ENCODE measurements at places on chromosomes 3 and 15. TPM values are rescaled to one million over a fixed set of nuclear protein-coding genes. Genes with fewer than 3 reads are reported as not detected.
A peak's percentile ranks its signal among the peaks of the same experiment; 100 is the strongest.

GRCh38 chr3:30142946-30143345 is 463.5 kb upstream of the TGFBR2 start:
- H3K4me1 ChIP-seq: peaks cover 4% of the 10 kb centered on the region
- no peaks in the 10 kb centered on the region for H3K36me3 ChIP-seq
- no peak overlapping the region for H3K4me3 ChIP-seq
- H3K27ac ChIP-seq: no peak overlapping the region
- DNase-seq: no peak

DNA sequence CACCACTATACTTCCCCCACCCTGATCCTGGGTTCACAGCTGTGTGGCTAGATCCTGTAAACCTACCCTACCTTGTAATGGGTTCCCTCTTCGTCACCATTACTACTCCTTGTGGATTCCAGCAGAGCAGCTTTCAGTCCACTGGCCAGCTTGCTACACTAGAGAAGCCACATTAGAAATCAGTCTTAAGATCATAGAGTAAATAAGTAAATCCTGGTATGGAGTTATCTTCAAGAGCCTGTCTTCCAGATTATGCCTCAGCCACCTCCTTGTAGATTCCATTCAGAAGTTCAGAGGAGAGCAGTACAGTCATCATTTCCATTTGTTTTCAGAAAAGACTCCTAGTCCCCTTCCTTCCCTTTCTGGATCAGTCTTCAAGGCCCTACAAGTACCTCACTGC is 123.7 kb downstream of the ALDH1A2 start:
- peaks cover 13% of the 10 kb centered on the region for H3K27me3 ChIP-seq
- DNase-seq: no peak
- no peaks in the 10 kb centered on the region for H3K36me3 ChIP-seq
- no peak overlapping the region for H3K27ac ChIP-seq
- H3K4me3 ChIP-seq: no peak overlapping the region

DNA sequence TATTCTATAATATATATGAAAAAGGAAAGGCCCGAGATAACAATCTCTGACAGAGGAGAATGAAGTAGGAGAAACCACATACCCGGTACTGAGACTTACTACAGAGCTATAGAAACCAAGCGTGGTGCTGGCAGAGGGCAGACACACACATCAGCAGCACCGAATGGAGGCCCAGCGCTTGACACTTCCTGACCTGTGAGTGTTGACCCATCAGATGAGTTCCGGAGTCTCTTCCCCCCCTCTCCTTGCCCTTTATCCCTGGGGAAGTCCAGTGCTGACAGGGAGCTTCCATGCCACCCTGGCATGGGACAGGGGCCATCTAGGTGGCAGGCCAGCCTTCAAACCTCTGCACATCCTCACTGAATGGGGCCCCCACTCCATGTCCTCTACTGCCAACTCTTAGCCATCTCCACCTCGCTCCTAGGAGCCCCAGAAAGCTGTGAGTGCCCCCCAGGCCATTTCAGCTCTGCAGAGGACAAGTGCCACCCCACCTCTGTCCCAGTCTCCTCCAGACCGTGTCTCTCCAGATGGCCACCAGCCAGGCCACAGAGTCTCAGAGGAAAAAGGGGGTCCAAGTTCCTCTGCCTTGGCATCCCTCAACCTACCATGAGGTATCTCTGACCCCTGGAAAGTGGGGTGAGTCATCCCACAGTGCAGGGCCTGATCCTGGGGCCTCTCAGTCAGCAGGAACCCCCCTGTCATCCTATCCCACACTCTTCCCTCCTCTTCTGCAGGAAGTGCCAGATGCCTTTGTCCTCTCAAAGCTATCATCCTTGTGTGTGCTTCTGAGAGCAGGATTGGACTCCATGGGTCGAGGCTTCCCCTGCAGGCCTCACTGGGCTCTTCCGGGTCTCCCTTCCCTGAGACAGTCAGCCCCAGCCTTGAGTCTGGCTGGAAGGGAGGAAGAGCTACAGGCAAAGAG is 116.5 kb upstream of the ALDH1A3 start:
- H3K4me1 ChIP-seq: peaks cover 18% of the 10 kb centered on the region
- no peak overlapping the region for H3K4me3 ChIP-seq
- H3K27ac ChIP-seq: no peak overlapping the region

CTXN2 gene
- 0.38 TPM for total RNA-seq

LRRC34 gene
- total RNA-seq: 6.6 TPM

DNA sequence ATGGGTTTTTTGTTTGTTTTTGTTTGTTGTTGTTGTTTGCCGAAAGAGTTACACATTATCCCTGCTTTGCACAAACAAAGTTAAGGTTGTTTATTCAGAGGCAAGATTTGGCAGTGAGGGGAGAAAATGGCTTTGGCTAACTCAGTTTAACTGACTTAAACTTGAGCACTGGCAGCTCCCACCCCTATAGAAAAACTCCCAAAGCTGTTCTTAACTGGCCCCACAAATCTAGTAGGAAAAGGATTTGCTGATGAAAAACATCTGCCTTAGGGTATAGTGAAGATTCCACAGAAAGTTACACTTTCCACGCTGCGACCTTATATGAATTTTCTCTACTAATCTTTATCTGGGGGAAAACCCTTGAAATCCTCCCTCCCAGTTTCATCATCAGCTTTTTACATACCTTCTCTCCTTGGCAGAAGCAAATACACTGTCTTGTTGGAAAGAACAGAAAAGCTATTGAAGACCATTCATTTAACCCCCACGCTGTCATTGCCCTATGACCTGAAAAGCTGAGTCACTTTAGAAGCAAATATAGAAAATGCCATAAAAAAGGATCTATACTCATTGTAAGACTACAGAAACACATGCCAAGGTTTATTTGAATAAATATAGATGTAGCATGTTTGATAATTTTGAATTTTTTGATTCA is 551.7 kb downstream of the NR2F2 start:
- no peak for DNase-seq
- H3K4me3 ChIP-seq: no peak overlapping the region
- no peaks in the 10 kb centered on the region for H3K36me3 ChIP-seq
- peaks cover 31% of the 10 kb centered on the region for H3K27me3 ChIP-seq

DNA sequence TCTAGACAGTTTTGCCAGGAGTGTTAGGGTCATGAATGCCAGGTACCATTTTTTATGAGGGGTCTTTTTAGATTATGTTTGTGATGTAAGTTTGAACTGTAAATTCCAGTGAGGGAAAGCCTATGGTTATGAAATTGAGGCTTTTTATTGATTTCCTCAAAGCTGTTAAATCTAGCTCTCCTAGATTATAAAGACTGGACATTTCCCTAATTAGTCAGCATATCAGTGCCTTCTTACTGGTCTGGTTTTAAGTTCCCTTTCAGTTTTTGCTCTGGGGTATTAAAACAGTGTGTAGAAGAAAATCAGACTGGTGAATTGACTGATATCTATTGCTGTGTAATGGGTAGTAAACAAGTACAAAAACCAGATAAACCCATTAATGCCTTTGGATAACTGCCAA is 39.2 kb downstream of the LRRC49 start:
- peaks cover 1% of the 10 kb centered on the region for H3K4me1 ChIP-seq
- no peak for DNase-seq
- H3K36me3 ChIP-seq: peaks cover 7% of the 10 kb centered on the region
- H3K4me3 ChIP-seq: no peak overlapping the region

DPPA2 gene
- 0.69 TPM for total RNA-seq

DNA sequence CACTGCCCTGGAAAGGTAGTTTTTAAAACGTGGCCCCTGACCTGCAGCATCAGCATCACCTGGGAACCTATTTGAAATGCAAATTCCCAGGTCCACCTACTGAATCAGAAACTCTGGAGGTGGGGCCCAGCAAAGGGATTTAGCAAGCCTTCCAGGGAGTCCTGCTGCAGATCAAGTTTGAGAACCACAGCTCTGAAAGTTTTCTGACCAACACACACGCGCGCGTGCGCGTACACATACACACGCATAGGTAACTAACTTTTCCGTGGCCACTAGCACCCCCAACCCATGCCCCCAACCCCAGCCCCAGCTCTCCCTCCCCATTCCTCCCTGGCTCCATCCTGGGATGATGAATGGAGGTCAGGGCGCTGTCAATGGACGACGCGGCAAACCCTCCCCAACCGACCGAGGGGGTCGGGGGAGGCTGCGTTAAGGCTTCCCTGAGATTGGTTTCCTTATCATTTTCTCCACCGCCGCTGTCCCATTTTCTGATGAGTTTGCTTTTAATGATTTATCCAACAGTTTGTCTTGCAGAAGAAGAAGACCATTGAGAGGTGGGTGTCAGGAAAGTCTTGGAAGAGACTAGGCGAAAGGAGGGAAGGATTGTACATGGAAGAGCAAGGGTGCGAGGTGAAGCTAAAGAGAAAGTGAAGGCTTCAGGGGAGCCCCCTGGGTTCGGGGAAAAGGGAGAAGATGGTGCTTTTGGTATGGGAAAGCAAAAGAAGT is 590 bp upstream of the BOC start:
- peak overlapping the region; percentile 90 for H3K27ac ChIP-seq
- no peak for DNase-seq
- peak overlapping the region; percentile 91 for H3K4me3 ChIP-seq
- no peaks in the 10 kb centered on the region for H3K36me3 ChIP-seq
- peaks cover 9% of the 10 kb centered on the region for H3K4me1 ChIP-seq
- H3K27me3 ChIP-seq: peaks cover 44% of the 10 kb centered on the region

GPR62 gene
- total RNA-seq: 0.12 TPM

POC1A gene
- 14.4 TPM for total RNA-seq

DNA sequence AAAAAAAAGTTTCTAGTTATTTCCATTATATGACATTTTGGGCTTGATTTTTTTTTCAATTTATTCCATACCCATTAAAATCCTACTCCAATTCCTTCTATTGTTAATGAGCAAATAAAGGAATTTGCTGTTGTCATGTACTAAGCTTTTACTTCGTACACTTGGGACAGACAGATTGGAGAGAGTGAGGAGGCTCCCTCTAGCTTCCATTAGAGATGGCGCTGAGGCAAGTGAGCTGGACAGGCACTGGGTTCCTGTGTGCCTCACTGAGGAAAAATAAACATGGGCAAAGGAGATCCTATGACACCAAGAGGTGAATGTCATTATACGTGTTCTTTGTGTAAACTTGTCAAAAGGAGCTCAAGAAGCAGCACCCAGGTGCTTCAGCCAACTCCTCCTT is 441.1 kb upstream of the MDFIC2 start:
- H3K27me3 ChIP-seq: no peaks in the 10 kb centered on the region
- H3K4me1 ChIP-seq: no peaks in the 10 kb centered on the region
- no peak for DNase-seq
- no peaks in the 10 kb centered on the region for H3K36me3 ChIP-seq
- no peak overlapping the region for H3K27ac ChIP-seq
- H3K4me3 ChIP-seq: no peak overlapping the region

DNA sequence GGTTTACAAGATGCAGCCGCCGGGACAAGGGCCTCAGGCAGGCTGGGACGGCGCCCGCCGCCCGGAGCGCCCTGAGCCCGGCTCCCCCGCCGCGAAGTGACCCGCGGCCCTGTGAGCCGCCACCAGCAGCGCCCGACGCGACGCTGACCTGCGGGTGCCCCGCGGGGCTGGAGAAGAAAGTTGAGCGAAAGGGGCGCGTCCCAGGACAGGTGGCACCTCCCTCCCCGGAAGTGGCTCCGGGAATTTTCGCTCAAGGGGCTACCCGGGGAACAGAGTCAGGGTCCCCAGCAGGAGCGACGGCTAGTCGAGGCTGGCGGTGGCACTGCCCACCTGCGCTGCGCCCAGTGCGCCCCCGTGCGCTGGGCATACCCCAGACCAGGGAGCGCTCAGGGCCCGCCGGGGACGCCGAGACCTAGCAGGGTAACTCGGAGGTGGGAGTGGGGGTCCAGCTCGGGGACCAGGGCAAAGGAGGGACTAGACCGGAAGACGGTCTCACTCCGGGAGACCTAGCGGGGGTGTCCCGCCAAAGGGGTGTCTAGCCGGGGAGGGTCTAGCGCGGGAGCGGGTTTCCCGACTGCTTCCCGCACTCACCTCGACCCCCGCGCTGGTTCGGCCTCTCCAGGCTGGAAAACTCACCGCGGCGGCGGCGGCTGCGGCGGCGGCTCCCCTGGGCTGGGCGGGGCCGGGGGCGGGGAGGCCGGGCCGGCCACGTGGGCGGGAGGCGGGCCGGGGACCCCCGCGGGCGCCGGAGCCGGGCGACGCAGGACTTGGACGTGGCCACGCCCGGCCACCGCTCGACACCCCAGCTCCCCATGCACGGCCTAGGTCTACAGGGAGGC is 18.4 kb downstream of the SPATA12 start:
- peak overlapping the region; percentile 74 for H3K4me3 ChIP-seq
- DNase-seq: peak; percentile 65
- H3K27me3 ChIP-seq: peaks cover 36% of the 10 kb centered on the region

DNA sequence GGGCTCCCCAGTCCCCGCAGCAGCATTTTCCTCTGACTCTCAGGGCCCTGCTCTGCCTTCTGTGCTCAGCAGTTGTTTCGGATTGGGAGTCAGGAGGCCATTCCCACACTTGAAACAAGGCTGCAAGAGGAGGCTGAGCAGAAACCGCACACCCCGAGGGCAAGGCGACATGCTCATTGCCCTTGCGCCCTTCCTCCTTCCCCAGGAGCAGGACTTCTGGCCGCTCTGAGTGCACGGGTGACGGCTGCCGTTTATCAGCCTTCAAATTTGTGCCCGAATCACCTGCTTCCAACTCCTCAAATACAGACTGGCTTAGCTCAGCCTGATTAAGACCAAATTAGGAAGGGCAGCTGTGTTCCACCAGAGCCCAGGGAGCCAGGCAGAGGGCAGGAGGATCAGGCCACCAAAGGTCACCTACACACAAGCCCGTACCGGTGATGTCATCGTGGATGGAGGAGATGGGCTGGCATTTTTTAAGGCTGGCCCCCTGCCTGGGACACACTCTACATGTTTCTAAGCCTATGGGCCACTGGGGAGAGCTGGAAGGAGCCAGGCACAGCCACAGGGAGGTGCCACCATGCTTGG is 38.1 kb downstream of the TM2D3 start:
- DNase-seq: no peak
- H3K36me3 ChIP-seq: no peaks in the 10 kb centered on the region
- H3K27ac ChIP-seq: no peak overlapping the region
- H3K4me3 ChIP-seq: no peak overlapping the region

- H3K27ac ChIP-seq: no peak overlapping the region
- no peaks in the 10 kb centered on the region for H3K27me3 ChIP-seq
- no peaks in the 10 kb centered on the region for H3K36me3 ChIP-seq
- no peak for DNase-seq
- no peak overlapping the region for H3K4me3 ChIP-seq
Measured at GRCh38 chr3:138468886-138469285, 34.5 kb downstream of the ESYT3 start.

GRCh38 chr3:110938629-110939028 is 133.0 kb upstream of the NECTIN3 start:
- peaks cover 17% of the 10 kb centered on the region for H3K4me1 ChIP-seq
- no peak for DNase-seq
- no peaks in the 10 kb centered on the region for H3K36me3 ChIP-seq
- no peak overlapping the region for H3K27ac ChIP-seq

GRCh38 chr3:108159865-108160264 is 62.4 kb downstream of the IFT57 start:
- peaks cover 7% of the 10 kb centered on the region for H3K36me3 ChIP-seq
- DNase-seq: no peak
- H3K27me3 ChIP-seq: no peaks in the 10 kb centered on the region
- H3K4me3 ChIP-seq: no peak overlapping the region

- no peak for DNase-seq
- peaks cover 18% of the 10 kb centered on the region for H3K4me1 ChIP-seq
- H3K27ac ChIP-seq: peak overlapping the region; percentile 96
- no peaks in the 10 kb centered on the region for H3K36me3 ChIP-seq
- no peaks in the 10 kb centered on the region for H3K27me3 ChIP-seq
- H3K4me3 ChIP-seq: peak overlapping the region; percentile 86
Measured at GRCh38 chr15:30992249-30992864, 929 bp upstream of the MTMR10 start.

GOLGA6A gene
- total RNA-seq: 0.89 TPM

Data from progenitor cell of endocrine pancreas (in vitro differentiated cells).